WERI-Rb-1 (cell line): ENCODE measurements at places on chromosomes 2 and 18.
A peak's percentile ranks its signal among the peaks of the same experiment; 100 is the strongest.

DNA sequence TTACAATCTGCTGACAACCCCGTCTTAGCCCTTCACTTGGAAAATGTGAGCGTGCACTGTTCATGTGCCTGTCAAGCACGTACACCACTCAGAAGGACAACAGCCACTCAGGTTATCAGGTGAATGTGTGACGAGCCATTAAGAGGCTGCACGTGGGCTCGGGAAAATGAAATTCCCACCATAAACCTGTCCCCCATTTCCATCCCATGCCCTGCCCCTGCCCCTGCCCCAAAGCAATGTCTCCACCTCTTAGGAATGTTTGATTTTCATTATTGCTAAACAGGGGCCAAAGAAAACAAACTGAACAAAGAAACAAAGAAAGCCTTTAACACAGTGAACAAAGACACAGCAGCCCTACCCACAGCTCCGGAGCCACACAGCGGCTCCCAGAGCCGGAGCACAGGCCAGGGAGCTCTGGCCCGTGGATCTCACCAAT, 90.5 kb downstream of the TMEM18 start:
- DNase-seq = no peak

DNA sequence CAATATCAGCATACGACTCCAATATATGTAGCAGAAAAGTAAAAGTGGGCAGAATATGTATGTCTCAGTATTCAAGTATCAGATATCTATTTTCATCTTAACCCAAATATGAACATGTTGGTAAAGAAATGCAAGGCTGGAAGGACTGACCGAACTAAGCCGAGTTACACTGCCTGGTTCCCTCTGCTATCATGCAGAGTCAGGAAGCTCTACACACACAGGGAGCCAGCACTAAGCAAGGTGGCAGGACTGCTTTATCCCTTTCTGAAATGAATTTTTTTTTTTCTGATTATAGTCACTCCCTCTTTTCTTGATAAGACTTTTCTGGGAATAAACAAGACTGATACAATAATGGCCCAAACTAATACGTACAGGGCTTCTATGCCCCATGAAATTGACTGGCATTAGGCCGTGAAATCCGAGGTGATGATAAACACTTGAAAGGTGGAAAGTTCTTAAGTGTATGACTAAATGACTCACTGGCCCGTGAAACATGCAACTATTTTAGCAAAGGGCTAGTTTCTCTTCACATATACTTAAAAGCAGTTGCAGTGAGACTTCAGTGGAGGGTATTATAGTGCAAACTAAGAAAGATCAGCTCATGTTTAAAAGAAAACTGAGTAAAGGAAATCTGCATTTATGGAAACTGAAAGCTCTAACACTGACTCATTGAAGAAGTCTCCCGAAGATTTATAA, 14.9 kb downstream of the DPP4 start:
- DNase-seq = no peak

DNA sequence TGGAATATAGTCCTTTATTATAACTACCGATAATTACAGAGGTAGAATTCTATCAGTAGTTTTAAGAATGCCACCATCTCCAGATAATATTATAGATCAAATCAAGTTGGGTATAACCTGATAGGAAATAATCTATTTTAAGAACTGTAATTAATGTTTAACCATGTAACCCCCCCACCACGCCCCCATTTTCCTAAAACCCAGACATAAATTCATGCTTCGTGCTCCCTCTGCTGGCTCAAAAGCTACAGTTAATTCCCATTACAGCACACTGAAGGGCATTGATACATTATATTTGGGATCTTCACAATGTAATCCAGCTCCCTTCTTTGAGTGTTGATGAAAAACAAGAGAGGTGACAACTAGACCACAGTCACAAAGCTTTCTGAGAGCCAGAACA, 228.0 kb upstream of the SMAD7 start:
- DNase-seq = peak; percentile 45

GRCh38 chr18:28128659-28128980, 48.3 kb downstream of the CDH2 start:
- no peak for DNase-seq

DNA sequence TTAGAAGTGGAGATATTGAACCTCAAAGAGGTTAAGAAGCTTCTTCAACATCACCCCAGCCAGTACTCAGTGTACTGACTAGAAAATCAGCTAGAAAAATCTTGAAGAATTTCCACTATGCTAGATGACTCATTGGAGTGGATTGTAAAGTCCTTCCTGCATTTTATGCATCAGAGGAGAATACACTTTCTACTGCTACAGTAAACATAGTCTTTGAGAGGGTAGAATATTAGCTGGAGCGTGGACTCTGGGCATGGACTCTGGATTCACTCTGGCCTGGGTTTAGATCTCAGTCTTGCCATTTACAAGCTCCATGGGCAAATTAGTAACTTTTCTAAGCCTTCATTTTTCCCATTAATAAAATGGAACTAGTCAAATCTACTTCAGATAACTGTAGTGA, 215.9 kb downstream of the IRS1 start:
- DNase-seq = no peak

- no peak for DNase-seq
These were observed 30.9 kb downstream of the RNF144A start for GRCh38 chr2:6947929-6948676.

DNA sequence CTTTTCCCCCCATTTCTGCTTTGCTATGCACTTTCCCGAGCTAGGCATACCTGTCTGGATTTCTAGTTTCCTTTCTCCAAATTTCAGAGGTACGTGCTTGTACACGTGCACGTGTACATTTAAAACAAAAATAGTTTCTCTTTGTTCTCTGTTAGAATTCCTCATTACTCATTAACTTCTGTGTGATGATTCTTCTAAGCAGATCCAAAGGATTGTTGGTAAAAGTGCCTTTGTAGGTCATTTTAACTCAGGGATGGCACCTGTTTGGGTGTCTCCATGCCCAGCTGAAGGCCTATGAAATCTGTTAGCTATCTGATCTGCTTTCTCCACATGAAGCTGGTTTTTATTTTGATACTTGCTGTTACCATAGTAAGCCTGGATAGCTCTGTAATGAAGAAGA, 264.3 kb downstream of the LPIN1 start:
- DNase-seq = no peak

DNA sequence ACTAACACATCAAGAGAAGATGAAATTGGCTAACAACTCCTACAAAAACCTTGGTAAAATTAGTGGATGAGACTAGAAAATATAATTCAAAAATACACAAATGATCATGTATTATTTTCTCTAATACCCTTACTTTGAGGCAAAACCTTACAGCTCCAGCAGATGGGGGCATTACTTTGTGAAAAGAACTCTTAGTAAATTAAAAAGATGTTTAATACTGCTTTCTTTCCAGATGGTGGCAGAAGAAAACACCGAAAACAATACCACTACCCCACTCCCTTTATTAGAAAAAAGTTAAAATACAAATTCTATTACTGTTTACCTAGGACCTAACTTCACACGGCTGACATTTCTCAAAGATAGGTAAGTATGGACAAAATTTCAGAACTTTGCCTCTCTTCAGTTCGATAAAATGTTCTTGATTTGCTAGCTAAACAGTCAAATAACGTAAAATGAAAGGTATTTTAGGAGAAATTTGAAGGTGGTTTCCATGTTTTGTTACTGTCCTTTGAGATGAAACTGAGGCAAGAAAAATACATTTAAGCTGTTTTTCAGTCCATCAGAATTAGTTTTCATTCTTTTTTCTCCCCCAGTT, 30.6 kb downstream of the ORC4 start:
- no peak for DNase-seq

DNA sequence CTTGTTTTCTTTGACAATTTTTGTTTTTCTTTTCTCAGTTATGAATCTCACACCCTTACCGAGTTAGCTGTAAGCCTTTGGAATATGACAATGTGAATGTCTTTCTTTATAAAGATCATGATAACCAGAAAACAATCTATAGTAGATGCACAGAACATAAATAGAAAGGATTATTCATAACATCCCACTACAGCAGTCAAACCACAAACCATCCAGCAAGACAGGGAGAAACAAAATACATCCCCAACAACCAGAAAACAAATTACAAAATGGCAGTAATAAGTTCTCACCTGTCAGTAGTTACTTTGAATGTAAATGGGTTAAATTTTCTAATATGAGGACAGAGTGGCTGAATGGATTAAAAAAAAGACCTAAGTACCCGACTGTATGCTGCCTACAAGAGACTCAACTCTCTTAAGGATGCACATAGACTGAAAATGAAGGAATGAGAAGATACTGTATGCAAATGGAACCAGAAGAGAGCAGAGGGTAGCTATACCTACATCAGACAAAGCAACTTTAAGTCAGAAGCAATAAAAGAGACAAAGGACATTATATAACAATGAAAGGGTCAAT, 124.6 kb downstream of the ZNF532 start:
- DNase-seq = no peak

GRCh38 chr2:178187861-178188260, 6.5 kb upstream of the OSBPL6 start:
- no peak for DNase-seq

- peak; percentile 42 for DNase-seq
These were observed 41.2 kb upstream of the DAPL1 start for GRCh38 chr2:158753641-158754611.

GRCh38 chr18:49052891-49053644, 102.3 kb upstream of the SMAD7 start:
- DNase-seq = no peak

- DNase-seq = no peak
These were observed 139.7 kb downstream of the LRP2 start for GRCh38 chr2:169222665-169223064.

DNA sequence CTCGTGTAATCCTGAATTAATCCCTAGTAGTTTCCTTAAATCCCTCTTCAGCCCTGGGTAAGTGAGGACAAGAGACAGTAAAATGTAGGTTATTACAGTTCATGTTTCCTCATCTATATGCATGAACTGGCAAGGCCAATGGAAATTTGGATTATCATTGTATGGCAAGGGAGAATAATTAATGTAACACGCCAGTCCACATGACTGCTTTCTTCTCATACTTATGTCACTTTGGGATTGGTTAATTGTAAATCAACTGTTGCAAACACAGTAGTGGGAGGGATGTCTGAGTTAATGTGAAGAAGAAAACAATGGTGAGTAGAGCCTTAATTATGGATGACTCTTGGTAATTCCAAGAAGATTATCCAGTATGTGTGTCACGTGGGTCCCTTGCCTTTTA, 1.7 kb upstream of the SERPINB7 start:
- no peak for DNase-seq

DNA sequence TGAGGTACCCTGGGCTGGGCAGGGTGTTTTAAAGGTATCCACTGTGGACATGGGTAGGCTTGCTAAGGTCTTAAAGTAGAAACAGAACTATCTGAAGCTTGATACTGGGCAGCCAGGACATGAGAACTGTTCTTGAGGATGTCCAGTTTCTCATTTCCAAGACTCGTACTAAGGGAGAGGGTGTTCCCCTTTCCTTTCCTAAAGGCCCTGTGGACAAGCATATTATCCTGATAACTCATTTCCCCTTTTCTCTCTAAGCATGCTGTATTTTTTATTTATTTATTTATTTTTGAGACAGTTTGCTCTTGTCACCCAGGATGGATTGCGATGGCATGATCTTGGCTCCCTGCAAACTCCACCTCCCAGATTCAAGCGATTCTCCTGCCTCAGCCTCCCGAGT, 273.6 kb downstream of the PRKCE start:
- DNase-seq = no peak

- no peak for DNase-seq
These were observed 105.3 kb upstream of the UGP2 start for GRCh38 chr2:63736354-63736753.

DNA sequence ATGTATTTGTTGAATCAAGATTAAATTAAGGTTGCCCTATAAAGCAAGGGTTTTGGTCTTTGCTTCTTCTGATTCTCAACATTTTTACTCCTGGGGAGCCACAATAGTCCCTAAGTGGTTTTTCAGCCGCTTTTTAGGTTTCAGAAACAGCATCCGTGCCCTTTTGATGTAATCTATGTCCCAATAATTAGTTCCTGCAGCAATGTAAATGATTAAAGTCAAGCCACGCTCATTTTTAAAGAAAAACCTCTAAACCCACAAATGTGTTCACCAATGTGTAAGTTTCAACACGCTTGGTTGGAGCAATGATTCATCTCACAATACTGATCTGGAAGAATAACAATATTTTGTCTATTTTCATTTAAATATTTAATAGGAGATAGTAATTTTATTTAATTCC, 5.6 kb downstream of the ARL4C start:
- DNase-seq = no peak

GRCh38 chr2:10345126-10345525, 42.4 kb downstream of the HPCAL1 start:
- no peak for DNase-seq

- no peak for DNase-seq
These were observed 261.0 kb downstream of the ZNF516 start for GRCh38 chr18:76233876-76234675.

DNA sequence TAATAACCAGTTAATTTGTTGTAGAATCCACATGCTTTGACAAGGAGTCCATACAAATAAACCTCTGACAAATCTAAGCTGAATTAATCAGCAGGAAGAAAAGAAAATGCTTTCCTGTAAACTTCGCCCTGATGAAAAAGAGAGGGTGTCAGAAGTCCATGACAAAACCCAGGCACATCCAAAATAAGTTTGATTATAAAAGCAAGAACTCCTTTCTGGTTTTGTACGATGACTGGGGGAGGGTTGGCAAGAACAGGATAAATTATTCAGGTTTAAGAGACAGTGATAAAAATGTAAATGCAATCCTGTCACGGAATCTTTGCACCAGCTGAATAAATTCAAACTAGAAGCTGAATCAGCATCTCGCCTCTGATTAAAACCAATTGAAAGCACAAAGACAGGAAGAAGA, 469.2 kb upstream of the TNP1 start:
- no peak for DNase-seq

DNA sequence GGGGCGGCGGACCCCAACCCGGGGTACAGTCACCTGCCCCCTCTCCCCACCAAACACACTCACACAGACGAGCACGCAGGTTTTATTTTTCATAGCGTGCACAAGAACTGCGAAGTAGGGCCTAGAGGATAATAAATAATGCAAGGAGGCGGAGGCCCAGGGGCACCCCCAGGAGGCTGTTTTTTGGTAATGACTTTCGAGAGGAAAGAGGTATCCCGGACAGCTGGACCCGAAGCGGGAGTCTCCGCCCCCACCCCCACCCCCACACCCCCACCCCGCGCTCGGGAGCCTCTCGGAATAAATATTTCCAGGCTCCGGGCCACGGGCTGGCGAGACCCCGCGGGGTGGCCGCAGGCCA, 3.4 kb downstream of the CYP26B1 start:
- DNase-seq = no peak

DNA sequence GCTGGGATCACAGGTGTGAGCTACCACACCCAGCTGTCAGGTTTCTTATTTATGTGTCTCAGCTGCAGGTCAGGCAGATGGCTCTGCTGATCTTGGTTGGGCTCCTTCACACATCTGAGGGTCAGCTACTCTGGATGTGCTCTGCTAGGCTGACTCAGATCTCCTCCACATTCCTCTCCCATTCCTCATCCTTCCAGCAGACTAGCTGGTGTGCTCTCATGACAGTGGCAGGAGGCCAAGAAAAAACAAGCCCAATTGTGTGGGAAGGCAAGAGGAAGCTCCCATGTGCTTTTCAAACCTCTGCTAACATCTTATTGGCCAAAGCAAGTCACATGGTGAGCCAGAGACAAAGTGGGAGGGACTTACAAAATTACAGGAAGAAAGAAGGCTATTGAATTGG, 11.7 kb upstream of the MSH6 start:
- no peak for DNase-seq

- no peak for DNase-seq
These were observed 31.2 kb upstream of the EDAR start for GRCh38 chr2:109020217-109020637.

GRCh38 chr2:138752197-138752956, 27.8 kb downstream of the NXPH2 start:
- no peak for DNase-seq
